Stimulated activated CD4-positive, alpha-beta T cell treated with anti-CD3 and anti-CD28 coated beads, Interleukin-1b, Interleukin-23, amount 100 ng/mL, for 1 hour (primary cell): ENCODE measurements at places on chromosomes 2 and 18.

DNA sequence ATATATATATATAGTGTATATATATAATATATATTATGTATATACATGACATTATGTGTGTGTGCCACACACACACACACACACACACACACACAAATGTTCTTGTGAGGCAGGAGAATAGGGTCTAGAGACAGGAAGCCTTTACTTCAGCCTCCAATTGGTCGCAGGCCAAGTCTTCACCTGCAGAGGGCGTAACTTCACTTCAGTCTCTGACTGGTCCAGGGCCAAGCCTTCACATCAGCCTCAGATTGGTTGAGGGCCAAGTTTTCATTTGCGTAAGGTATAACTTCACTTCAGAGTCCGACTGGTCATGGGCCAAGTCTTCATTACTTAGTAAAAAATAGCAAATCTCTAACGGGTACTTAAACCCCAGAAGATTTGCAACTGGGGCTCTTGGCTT lies 13.2 kb upstream of the SS18 start:
- no peak for DNase-seq

DNA sequence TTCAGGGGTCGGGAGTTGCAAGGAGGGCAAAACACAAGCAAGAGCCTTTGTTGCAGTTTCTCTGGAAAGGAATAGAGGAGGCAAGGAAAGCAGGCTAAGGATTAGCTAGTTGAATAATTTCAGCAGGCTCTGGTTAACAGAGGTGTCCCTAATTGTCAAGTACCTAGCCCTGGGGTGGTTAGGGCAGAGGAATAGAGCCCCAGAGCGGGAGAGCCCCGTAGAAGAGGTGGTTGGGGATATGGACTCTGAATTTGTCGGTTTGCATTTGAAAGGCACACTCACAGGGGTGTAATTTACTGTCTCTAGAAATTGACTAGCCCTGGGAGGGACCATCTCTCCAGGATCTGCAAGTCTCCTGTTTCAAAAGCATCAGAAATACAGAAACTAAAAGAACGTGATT lies 1030.2 kb downstream of the TMEM182 start:
- no peak for DNase-seq

DNA sequence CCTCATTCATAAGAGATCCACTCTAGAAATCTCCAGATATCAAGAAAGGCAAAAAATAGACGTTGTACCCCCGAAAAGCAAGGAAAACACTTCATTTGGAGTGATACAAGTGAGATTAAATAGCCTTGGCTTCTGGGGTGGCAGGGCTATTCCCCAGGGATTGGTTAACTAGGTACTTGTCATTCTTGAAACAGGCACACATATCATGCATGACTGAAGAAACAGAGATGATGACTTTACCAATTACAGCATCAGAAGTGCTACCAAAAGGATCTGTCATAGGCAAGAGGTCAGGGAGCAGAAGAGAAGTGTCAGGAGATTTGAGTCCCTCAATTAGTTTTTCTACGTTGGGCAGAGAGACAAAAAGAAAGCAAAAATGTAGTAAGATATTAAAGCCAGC lies 45.2 kb upstream of the NFU1 start:
- DNase-seq, result no peak

DNA sequence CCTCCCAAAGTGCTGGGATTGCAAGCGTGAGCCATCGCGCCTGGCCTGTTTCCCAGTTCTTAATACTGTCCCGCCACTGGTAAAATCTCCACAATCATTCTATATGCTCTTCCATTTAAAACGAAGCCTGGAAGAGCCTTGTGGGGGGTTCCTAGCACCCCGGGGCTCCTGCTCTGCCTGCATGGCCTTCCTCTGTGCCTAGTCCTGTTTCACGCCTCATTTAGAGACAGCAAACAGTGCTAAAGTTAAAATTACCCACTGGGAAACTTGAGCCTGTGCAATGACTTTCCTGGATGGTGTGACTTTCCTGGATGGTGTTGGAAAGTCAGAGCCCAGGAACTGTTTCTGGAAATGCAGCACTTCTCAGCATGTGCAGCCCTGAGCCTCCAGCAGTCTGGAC lies 55.0 kb downstream of the INPP5D start:
- no peak for DNase-seq

DNA sequence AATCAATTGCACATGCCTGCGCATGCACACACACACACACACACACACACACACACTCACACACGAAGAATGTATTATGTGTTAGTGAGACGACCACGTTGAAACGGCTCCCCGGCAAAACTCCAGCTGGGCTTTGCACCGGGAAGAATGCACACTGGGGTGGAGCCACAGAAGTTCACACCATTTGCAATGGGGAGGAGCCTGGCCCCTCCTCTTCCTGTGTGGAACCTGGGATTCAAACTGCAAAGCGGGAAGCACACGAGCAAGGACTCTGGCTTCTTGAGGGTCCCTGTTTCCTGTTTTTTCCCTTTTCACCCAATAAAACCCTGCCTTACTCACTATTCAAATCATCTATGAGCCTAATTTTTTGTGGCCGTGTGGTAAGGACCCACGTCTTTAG lies 304.0 kb upstream of the TMEFF2 start:
- DNase-seq, result no peak
